ENCODE measurements at places on chromosomes 11 and 22.

GRCh38 chr11:117199053-117199915, at the start of gene TAGLN:
Gene TAGLN, plus strand, starts transcription at chr11:117199370. Its CDS starts 3,644 bp downstream, at chr11:117203014.
- DNase-seq = peak; percentile 64

- no peak for DNase-seq
Measured at GRCh38 chr22:43446037-43446803, 34.4 kb downstream of the MPPED1 start.

DNA sequence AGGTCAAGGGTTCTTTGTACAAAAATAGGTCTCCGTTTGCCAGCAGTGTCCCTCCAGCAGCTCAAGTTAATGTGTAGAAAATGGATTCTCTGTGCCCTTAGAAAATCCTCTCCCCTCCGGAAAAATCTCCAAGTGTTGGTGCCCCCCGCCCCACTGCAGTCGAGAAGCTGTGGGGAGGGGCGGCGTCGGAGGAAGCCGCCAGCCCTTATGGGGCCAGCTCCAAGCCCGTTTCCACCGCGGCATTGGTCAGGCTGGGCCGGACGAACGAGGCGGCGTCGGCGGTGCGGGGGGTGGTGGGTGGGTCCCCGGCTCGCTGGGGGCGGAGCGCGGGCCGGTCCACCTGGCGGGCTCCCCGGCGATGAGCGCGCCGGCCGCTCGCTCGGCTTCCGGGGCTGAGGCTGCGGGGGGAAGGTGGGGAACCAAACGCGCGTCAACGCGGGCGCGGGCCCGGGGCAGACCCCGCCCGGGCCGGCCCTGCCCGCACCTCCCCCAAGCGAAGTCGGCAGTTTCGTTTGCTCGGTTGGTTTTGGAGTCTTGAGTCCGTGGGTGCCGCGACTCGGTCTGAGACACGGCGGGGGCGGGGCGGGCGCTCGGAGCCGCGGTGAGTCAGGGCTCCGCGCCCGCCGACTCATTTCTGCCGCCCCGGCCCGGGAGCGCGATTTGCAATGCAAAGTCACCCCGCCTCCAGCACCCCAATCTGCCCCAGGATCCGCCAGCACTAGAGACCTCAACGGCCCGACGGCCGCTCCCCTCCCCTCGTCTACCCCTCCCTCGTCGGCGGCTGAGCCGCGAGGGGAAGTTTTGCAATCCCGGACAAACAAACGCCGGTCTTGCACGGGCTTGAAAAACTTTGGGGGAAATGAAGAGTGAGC, 1.4 kb downstream of the ASCL2 start:
- DNase-seq = no peak

GRCh38 chr11:44863231-44863630, 87.5 kb downstream of the TP53I11 start:
- peak; percentile 82 for DNase-seq

DNA sequence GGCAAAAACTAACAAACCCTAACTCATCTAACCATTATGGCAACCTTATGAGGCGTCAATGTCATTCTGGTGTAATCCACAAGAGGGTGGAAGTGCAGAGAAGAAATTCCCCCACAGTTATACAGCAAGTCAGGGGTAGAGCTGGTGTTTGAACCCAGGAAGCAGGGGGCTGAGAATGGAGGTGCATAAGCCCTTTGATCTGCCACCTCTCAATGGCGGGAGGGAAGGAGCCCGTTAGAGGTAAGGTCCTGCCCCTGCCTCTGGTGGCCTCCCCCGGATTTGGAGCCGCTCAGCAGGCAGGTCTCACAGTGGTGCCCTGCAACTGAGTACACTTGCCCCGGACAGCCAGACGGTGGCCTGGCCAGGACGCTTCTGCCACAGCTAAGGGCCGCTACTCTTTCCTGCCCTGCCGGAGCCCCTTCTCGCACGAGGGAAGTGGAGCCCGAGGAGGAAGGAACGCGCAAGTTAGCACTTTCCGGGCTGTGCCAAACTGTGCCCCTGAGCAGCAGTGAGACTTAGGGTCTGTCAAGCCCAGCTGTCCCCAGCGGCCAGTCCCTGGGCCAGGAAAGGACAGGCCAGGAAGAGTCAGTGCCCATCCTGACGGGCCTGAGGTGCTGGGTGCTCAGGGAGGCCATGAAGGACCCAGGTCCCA, 1.1 kb downstream of the FXYD2 start:
- no peak for DNase-seq

DNA sequence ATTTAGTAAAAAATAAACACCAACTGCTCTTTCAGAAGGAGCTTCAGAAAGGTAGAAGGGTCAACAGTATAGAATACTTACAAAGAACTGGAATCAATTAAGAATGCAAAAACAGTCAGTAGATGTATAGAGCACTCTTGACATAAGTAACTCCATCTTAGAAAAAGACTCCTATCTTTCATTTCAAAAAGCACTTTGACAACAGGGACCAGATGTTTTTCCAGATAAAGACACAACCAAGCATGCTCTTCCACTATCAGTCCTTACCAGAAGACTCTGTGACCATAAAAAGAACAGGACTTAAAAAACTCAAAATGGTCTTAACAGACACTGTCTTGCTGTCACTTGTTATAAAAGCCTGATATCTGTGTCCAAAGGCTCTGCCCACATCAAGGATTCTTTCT, 5.2 kb downstream of the SLC25A17 start:
- no peak for DNase-seq

DNA sequence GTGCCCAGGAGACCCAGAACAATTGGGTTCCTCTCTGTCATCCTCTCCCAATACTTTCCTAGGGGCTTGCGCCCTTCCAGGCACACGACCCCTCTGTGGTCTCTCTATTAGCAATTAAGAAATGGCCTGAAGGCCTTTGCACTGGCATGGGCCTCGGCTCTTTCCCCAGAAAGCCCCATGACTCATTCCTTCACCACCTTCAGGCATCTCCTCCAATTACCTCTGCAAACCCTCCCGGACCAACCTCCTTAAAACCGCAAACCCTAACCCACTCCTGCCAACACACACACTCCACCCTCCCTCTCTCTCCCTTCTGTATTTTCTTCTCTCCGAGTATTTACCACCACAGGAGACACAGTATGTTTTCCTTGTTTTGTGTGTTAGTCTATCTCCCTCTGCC, 36.7 kb downstream of the LARGE1 start:
- DNase-seq = no peak

- no peak for DNase-seq
Measured at GRCh38 chr11:79342236-79342635, 98.6 kb downstream of the TENM4 start.

DNA sequence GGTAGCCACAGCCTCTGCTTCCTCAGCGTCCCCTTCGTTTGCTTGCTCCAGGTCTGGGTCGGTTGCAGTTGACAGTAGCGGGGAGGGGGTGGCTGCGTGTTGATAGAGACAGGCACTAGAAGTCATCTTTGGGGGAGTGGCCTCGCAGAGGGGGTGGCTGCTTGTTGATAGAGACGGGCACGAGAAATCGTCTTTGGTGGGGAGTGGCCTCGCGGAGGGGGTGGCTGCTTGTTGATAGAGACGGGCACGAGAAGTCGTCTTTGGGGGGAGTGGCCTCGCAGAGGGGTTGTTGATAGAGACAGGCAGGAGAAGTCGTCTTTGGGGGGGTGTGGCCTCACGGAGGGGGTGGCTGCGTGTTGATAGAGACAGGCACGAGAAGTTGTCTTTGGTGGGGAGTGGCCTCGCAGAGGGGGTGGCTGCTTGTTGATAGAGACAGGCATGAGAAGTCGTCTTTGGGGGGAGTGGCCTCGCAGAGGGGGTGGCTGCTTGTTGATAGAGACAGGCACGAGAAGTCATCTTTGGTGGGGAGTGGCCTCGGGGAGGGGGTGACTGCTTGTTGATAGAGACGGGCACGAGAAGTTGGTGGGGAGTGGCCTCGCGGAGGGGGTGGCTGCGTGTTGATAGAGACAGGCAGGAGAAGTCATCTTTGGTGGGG, 328.3 kb downstream of the TBC1D22A start:
- DNase-seq = peak; percentile 14

DNA sequence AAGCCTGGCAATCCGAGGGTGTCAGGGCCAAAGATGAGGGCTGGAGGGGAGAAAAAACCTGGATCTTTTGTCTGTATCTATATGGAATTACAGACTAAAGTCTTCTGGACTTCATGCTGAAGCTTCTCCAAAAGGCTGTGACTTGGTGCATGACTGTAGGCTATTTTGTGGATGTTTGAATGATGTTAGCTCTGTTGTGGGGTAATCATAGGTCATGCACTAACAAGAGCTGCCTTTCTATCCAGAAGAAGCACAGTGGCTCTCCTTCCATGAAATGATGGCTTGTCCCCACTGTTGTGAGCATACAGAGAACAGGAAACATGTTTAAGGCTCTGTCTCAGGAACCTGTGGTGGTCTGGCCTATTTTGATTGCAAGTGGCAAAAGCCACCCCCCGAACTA, 263.3 kb upstream of the PLET1 start:
- no peak for DNase-seq

GRCh38 chr11:19382131-19382611, 141.4 kb upstream of the E2F8 start:
- peak; percentile 58 for DNase-seq

DNA sequence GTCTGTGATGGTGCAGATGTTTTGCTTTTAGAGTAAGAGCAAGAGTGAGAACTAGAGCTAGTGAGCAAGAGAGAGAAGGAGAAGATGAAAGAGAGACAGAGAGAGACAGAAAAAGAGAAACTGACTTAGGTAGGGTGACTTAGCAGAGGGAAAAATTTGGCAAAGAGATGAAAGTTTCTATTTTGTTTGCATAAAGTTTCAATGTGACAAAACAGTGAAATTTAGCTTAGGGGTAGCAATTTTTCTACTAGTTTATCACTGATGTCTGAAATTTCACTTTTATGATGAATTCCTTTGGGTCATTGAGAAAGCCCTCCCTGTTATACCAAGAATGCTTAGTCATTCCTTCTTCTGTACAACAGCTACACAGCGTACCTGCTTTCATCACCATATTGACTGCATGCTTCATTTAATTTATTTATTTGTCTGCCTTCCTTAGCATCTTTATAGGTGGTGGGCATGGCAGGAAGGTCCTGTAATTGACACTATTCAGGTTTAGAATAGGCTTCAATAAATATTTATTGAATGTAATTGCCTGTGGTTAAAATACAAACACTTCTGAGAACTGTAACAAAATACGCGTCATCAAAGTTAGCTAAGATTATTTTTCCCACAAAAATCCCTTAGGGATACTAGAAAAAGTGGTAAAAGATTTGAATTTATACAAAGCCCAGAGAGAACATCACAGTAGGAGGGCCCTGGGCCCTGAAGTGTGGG, 19.9 kb upstream of the CTSC start:
- no peak for DNase-seq

- no peak for DNase-seq
Measured at GRCh38 chr22:47411006-47411405, 648.6 kb downstream of the TBC1D22A start.

DNA sequence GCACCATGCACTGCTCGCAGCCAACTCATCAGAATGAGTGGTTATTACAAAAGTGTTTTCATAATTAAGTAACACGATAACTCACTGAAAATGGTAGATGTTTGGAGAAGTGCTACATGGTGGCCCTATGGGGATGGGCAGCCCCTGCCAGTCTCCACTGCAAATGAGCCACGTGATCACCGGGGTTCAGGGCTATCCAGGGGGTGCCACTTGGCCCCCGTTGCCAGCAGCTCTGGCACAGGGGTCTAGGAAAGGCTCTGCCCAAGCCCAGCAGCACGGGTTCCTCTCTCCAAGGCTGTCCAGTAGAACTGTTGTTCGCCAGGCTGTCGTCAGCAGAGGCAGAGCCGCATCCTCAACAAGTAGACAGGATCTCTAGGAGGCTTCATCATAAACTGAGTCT, 382.1 kb upstream of the B3GAT1 start:
- no peak for DNase-seq

DNA sequence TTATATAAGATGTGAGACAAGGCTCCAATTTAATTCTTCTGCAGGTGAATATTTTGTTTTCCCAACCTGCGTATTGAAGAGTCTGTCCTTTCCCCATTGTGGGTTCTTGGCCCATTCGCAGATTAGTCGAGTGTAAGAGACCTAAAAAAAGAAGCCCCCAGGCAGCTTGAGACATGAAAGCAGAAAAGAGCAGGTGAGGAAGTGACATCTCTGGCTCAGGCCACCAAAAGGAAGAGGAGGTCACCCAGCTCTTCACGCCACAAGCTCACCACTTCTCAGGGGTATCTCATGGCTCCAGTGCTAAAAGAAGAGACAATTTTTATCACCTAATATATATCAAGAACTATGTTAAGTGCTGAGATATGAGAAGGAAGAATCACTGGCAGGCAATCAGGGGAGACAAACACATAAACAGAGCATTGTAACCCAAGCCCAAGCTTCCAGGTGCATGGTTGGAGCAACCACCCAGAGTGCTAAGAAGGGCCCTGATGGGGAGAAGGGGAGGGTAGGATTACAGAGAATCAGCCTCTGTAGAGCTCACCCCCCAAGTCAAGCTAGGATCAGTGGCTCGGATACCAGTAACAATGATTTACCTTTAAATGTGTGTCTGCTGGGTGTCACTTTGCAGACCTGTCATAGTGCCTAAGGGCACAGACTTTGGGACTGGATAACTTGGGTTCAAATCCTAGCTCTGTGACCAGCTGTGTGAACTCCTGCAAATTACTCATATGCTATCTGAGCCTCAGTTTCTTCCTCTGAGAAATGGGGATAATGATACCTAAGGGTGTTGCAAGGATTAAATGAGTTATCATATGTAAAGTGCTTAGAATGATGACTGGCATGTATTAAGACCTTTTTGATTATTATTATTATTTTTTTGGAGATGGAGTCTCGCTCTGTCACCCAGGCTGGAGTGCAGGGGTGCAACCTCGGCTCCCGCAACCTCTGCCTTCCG, 39.2 kb downstream of the MCHR1 start:
- DNase-seq = no peak

GRCh38 chr22:29341849-29342127, 26.3 kb upstream of the RASL10A start:
- DNase-seq = no peak

GRCh38 chr22:44707752-44708151, 5.7 kb downstream of the PRR5 start:
- no peak for DNase-seq

GRCh38 chr22:19718456-19719049, 4.2 kb downstream of the SEPTIN5 start:
- DNase-seq = no peak

DNA sequence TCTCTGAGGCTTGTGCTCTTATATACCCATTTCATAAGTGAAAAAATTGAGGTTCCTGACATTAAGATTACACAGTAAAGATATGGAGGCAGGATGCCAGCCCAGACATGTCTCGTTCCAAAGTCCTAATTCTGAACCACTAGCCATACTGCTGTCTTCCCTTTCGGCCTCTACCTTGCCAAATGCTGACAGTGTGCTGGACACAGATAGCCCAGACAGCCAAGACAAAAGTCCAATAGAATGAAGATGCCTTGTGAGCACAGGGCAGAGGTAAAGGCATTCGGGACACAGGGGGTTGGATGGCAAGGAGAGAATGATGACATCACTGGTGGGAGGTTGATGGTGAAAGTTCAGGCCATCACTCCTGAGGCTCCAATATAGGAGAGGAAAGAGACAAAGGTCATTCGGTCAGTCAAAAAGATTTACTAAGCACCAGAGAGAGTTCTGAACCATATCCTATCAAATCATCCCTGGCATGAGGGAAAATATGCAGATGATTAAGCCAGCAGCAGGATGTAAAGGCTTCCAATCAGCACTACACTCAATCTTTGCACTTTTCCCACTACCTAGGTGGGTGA, 174.0 kb upstream of the MTMR2 start:
- no peak for DNase-seq

Measured in neuronal stem cell (in vitro differentiated cells).